ENCODE measurements at places on chromosomes 1 and 21.

- no peak for DNase-seq
These were observed 110.3 kb upstream of the TSPAN2 start for GRCh38 chr1:115199416-115200132.

DNA sequence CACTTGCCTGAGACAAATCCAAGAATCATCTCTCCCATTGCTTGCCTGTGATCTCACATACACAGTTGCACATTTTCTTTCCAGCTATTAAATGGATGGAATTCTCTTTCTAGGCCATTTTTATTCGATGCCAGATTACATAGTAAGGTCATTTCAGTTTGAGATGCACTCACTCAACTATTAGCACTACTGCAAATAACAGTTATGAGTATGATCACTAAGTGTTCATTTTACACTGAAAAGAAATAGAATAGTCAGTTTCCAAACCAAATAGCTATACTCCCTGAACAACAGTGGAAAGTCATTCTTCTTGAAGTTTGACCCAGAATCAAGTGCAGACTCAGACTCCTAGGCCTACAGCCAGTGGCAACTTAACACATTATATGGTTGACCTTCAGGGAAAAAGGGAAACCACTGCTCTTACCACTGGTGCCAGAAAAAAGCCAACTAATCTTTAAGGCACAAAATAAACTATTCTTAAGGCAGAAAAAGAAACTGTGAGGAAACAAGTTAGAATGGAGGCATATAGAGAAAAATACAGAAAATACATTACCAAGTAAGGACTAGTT lies 31.5 kb downstream of the WNT2B start:
- DNase-seq = no peak

DNA sequence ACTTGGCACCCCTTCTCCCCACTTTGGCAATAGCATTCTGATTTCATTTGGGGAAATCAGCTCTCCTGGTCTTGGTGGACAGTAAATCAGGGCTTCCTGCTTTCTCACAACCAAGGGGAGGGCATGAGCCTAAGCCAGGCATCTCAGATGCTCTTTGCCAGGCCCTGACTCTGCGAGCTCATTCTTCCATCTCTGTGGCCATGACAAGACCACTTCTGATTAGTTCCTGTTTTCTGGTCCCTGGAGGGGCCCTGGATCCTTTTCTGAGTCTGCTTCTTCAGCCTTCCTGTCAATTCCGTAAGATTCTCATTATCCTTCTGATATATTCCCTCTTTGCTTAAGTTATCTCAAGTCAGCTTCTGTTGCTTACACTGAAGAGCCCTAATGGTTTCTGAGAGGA lies 210.4 kb downstream of the HIVEP3 start:
- DNase-seq = no peak

DNA sequence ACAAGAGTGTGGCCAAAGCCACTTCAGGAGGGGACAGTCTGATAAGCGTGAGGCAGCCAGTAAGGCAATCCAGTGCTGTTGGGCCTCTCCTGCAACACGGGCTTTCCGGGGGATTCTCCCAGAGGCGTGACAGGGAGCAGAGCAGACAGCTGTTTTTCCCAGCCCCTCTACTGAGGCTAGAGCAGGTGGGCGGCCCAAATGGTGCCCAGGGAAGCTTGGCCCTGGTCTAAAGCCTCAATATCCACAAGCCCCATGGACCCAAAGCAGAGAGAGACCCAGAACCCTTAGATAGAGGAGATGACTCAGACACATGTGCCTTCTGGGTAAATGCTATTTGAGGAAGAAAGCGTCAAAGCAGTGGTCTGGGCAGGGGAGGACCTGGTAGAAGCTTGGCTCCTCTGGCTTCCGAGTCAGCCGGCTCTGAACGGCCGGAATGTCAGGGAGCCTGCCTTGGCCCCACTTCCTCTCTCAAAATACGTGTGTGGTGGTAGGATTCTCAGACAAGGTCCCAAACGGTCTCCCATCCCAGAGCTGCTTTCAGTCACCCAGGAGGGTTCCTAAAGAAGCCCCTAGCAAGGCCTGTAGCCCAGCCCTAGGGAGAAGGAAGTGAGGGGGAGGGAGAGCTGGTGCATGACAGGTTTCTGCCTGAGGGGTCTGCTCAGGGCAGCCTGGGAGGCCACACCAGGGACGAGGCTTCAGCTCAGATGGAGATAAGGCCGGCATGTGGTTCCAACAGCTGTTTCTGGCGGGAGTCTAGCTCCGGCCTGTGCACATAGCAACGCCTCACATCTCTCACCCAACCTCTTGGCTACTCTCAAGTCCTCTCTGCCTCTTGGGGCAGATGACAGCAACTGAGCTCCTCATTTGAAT lies 28.8 kb downstream of the PIK3C2B start:
- DNase-seq = no peak

DNA sequence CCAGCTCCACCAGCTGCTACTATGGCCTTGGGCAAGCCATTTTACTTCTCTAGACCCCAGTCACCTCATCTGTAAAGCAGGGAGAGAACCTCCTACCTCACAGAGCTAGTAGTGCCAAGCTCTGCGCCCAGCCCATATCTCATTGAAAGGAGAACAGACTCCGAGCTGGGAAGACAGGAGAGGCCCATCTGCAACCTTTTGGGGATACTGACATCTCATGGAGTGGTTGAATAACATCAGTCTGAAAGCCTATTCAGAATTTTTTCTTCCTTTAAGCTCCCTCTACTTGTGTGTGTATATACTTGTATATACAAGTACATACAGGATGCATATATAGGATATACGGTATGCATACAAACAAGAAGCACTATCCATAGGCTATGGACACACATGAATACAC lies 279.5 kb upstream of the POU3F1 start:
- DNase-seq = no peak

DNA sequence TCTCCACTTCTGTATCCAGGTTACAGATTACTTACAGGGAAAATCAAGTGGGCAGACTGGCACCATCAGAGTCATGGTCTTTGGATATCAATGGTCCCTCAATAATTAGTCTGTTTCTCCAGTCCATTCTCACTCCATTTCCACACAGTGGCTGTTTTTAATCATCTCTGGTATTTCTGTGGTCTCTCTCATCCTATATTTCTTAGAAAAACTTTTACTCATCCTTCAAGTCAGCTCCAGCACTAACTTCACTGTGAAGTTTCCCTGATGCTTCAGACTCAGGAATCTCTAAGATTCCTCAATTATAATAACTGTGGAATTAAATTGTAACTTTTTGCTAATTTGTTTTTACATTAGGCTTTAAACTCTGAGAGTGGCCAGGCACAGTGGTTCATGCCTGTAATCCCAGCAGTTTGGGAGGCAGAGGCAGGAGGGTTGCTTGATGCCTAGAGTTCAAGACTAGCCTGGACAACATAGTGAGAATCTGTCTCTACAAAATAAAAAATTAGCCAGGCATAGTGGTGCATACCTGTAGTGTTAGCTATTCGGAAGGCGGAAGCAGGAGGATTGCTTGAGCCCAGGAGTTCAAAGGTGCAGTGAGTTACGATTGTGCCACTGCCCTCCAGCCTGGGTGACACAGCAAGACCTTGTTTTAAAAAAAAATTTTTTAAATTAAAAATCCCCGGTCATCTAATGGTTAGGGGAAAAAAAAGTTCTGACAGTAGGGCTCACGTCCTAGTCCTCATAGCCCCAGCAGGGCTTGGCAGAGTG lies 10.6 kb downstream of the CD160 start:
- no peak for DNase-seq

DNA sequence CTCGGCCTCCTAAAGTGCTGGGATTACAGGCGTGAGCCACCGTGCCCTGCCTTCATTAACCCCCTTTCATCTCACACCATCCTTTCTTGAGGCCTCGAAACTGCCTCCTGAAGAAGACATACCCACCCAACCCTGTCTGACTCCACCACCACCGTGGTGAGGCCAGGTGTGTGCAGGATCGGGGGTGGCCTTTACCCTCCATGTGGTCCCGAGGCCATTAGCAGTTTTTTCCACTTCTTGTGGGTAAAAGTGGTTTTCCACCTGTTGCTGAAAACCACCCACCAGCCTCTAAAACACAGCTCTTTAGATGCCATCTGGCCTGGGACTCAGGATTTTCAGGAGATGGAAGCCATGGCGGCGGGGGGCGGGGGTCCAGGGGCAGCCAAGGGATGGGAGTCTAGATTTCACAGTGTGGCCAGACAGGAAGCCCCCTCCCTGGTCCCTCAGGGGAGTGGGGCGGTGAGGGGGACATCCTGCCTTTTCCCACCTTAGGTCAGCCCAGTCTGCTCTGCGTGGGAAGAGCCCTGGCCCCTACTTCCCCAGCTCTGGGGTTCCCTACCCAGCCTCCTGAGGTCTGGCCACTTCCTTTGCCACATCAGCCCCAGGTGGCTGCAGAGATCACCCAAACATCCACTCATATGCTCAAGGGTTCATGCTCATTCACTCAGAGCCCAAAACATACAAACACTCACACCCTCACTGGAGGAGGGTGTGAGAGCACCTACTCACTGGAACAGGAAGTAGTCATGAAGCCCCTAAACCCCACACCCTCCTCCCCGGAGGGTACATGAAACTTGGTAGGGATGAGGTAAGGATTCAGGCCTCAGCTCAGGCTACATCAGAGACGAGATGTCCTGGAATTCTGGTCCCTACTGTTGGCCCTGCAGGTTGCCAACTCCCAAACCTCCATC lies 2.3 kb downstream of the FGR start:
- peak; percentile 32 for DNase-seq

GRCh38 chr1:94285031-94285654 lies 47.8 kb upstream of the ARHGAP29 start:
- no peak for DNase-seq

- DNase-seq = no peak
These were observed 23.7 kb upstream of the LYPLAL1 start for GRCh38 chr1:219149953-219150352.

- no peak for DNase-seq
These were observed 8.5 kb downstream of the CCT8 start for GRCh38 chr21:29064850-29065481.

DNA sequence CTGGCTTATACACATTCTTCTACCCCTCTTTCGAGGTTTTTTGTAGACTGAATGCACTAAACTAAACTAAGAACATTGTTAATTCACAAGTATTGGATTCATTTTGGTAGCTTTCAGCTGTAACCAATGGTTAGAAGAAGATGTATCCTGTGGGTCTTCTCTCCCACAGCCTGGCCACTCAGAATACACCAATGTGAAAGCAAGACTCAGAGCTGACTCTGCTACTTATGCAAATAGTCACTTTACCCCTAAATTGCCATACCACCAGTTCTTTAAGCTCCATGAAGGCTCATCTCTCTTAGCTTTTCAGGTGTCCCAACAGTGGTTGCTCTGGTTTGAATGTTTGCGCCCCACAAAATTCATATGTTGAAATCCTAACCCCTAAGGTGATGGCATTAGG lies 60.1 kb downstream of the RGS13 start:
- DNase-seq = no peak

GRCh38 chr1:221856228-221857093 lies 114.6 kb upstream of the DUSP10 start:
- no peak for DNase-seq

GRCh38 chr1:166221316-166221715 lies 54.5 kb upstream of the FAM78B start:
- no peak for DNase-seq

Measured in stimulated activated CD4-positive, alpha-beta T cell treated with anti-CD3 and anti-CD28 coated beads, Interleukin-15, amount 100 ng/mL, for 1 hour (primary cell).